ENCODE measurements at places on chromosomes 12 and 14.

DNA sequence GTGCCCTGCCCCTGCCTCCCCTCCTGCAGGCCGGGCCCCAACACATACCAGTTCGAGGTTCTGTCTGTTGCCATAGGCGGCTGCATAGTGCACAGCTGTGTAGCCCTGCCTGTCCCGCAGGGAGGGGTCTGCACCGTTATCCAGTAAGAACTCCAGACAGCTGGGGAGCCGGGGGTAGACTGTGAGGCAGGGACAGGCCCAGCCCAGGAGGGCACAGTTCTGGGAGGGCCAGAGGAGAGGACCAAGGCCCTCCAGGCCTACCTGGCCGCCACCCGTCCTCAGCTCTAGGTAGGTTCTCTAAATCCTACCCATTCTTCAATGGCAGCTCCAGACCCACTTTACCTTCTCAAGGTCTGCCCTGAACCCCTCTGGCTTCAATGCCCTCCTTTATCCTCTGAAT, 9.5 kb downstream of the ANKRD52 start:
- DNase-seq = no peak

GRCh38 chr12:109447482-109447881, 29.6 kb downstream of the KCTD10 start:
- DNase-seq = no peak

DNA sequence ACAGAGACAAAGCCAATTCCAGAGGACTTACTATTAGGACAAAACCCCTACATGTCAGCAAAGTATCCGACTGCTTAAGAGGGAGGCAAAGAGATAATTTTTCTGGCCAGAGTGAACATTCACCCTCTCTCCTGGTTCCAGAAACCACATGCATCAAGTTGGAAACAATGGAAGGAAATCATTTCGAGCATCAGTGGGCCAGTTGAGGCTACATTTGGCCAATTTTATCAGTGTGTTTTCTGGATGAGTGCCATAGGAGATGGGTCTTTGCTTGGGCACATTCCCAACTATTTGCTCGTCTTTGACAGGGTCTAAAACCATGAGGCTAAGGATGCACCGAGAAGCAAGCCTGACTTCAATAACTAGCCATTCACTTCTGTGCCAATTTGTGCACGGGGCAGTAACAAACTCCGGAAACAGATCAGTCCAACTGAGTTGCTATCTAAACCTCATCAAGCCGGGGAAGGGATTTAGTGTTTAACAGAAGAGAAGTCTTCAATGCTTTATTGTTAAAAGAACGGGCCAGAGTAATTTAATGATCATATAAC, 17.4 kb downstream of the EGLN3 start:
- no peak for DNase-seq

- no peak for DNase-seq
Observed at GRCh38 chr12:16285586-16285985, 8.1 kb upstream of the SLC15A5 start.

DNA sequence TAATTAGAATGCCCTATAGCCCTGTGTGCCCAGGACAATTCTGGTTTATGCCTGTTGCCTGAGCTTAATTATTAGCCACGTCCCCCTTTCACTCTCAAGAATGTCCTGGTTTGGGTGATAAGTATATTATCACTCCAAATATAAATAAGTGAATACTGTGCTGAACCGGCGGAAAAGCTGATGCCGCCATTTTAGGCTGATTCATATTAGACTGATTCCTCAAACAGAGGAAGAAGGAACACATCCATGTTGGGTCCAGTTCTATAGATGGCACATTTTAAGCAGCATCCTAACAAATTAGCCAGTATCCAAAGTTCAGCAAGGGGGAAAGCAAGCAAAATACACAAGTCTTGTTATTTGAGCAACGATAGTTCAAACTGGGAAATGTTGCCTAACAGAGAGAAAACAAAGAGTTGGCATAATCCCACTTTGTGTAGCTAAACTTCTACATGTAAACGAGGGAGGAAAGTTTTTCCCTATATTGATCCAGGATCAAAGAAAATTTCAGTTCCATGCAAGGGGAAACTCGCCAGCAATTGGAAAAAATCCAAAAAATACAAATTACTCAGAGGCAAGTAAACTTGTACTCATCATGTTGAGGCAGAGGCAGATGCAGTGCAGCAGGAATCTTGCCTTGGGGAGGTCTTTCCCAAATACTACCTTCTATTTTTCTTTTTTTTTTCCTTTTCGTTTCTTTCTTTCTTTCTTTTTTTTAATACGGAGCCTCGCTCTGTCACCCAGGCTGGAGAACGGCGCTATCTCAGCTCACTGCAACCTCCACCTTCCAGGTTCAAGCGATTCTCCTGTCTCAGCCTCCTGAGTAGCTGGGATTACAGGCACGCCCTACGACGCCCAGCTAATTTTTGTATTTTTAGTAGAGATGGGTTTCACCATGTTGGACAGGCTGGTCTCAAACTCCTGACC, 96.2 kb downstream of the ITPR2 start:
- no peak for DNase-seq

DNA sequence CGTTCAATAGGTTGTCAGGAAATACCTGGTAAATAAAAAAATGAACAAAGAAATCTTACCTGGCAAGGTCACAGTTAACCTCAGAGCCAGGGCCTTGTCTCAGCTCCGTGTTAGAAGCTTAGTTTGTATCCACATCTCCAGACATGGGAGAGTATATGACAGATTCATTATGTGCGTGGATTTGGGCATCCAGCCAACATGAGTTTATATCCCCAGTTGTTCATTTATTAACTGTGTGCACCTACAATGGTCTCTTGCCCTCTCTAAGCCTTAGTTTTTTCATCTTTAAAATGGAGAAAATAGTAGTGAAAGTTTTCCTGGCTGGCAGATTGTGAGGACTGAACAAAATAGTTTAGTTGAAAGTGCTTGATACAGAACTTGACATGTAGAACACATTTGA, 437.8 kb downstream of the NPAS3 start:
- DNase-seq = no peak

- no peak for DNase-seq
Observed at GRCh38 chr12:65636436-65636835, 187.8 kb upstream of the HMGA2 start.

- DNase-seq = no peak
Observed at GRCh38 chr12:10389904-10390303, at the start of gene KLRK1. Gene KLRK1 (minus strand): TSS chr12:10390041. CDS start chr12:10388810, 1,231 bp downstream.

- DNase-seq = no peak
Observed at GRCh38 chr14:73249564-73250316, 12.4 kb downstream of the PAPLN start.

DNA sequence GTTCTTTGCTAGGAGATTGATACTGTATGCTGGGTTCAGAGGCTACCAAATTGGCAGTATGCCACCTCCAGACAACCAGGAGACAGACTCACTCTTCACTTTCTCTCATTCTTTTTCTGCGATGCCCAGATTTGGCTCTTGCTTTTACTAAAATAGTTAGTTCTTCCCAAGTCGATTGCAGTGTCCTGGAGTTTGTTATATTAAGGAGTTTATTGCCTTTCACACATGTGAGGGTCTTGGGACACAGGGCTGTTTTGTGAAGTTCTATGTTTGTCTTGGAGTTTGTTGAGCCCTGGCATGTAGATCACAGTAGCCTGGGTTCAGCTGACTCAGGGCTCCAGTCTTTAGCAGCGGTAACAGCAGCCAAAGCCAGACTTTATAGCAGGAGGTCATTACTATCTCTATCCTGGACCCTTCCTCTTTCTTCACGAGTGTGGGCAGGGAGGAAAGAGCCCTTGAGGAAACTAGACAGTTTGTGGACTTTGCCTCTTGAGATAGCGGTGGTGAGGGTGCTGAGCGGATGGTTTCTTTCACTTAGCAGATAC, 1.6 kb downstream of the MLEC start:
- no peak for DNase-seq

DNA sequence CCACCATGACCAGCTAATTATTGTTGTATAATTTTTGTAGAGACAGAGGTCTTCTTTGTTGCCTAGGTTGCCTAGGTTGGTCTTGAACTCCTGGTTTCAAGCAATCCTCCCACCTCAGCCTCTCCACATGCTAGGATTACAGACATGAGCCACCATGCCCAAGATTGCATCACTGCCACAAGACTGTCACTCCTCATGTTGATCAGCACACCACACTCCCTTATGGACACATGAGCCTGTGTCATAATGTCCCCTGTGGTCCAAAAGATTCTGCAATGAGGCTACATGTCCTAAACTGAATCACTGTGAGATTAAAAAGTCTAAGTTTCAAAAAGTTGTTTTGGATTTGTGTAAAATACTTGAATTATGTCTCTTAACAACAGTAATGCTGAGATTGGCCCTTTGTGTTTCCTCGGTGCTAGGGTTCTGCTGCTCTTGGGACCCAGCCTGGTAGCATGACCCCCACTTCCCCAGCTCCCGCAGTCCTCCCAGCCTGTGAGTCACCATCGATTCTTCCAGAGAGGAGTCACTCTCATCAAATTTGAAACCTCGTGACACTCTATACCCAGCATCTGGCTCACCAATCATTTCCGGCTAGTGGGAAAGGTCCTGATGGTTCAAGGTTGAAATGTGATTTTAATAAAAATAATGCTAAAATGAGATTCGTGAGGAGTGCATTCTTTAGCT, 890.9 kb downstream of the VRK1 start:
- no peak for DNase-seq

All from stimulated activated naive CD8-positive, alpha-beta T cell treated with anti-CD3 and anti-CD28 coated beads, Interleukin-15, Interleukin-2, amounts not matched to agents 100 U/mL and 50 U/mL, for 24 hours (primary cell).